Panc1 (cell line): ENCODE measurements at places on chromosomes 6 and 20. TPM values are rescaled to one million over a fixed set of nuclear protein-coding genes. Genes with fewer than 3 reads are reported as not detected.

DNA sequence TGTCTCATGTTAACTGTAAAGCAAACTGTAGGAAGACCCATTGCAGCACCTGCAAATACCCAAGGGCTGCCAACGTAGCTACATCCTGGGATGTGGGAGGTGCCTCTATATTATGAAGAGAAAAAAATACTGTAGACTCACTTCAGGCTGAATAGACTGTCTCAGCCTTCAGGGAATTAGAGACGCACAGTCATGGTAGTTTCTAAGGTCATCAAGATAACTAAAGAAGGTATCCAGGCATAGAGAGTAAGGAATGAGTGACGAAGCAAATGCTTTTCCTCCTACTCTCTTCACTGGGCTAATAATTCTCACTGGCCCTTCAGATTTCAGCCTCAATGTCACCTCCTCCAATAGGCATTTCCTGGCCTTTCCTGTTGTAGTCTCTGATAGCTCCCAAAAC is 121.6 kb upstream of the ECI2 start:
- no peaks in the 10 kb centered on the region for H3K4me1 ChIP-seq
- H3K36me3 ChIP-seq, result no peaks in the 10 kb centered on the region
- DNase-seq, result no peak
- H3K27ac ChIP-seq, result no peak overlapping the region

GRCh38 chr6:73722318-73723060 is 26.5 kb downstream of the CD109 start:
- no peak overlapping the region for H3K4me3 ChIP-seq
- H3K4me1 ChIP-seq, result no peaks in the 10 kb centered on the region
- H3K27me3 ChIP-seq, result no peaks in the 10 kb centered on the region
- H3K36me3 ChIP-seq, result peaks cover 3% of the 10 kb centered on the region; the same call in 1 of the 2 replicates
- no peak for DNase-seq

- no peaks in the 10 kb centered on the region for H3K36me3 ChIP-seq
- H3K4me1 ChIP-seq, result peaks cover 36% of the 10 kb centered on the region
- no peak for DNase-seq
- peak overlapping the region; percentile 85 for H3K27ac ChIP-seq
- no peaks in the 10 kb centered on the region for H3K27me3 ChIP-seq
Observed at GRCh38 chr6:30768634-30769087, 24.3 kb upstream of the IER3 start.

- no peaks in the 10 kb centered on the region for H3K4me1 ChIP-seq
- H3K27ac ChIP-seq, result no peak overlapping the region
- no peaks in the 10 kb centered on the region for H3K36me3 ChIP-seq
- DNase-seq, result no peak
- H3K4me3 ChIP-seq, result no peak overlapping the region
Observed at GRCh38 chr6:144027932-144028587, 20.0 kb upstream of the PLAGL1 start.

DNA sequence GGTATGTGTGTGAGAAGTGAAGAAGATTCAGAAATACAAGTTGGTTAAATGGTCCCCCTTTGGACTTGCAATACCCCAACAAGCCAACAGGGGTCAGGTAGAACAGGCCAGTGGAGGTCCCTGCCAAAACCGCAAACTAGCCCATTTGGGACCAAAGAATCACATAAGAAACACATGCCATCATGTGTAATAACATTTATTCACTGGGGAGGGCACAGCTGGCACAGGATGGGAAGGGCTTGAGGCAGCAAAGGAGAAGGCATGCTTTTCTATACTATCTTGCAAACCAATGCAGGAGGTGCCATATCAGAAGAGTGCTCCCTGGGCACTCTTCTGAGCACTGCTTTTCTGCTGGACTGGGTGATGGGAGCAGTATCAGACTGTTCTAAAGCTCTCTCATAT is 116.1 kb upstream of the TRAF3IP2 start:
- no peaks in the 10 kb centered on the region for H3K4me1 ChIP-seq
- H3K27me3 ChIP-seq, result peaks cover 25% of the 10 kb centered on the region
- no peak overlapping the region for H3K4me3 ChIP-seq
- no peaks in the 10 kb centered on the region for H3K36me3 ChIP-seq
- DNase-seq, result no peak

- no peaks in the 10 kb centered on the region; the same call in 1 of the 2 replicates for H3K4me1 ChIP-seq
- H3K36me3 ChIP-seq, result no peaks in the 10 kb centered on the region
- peak; percentile 5 for DNase-seq
- no peak overlapping the region for H3K4me3 ChIP-seq
- H3K27me3 ChIP-seq, result no peaks in the 10 kb centered on the region
- H3K27ac ChIP-seq, result no peak overlapping the region
Observed at GRCh38 chr6:85756982-85757381, 114.3 kb upstream of the SYNCRIP start.

DNA sequence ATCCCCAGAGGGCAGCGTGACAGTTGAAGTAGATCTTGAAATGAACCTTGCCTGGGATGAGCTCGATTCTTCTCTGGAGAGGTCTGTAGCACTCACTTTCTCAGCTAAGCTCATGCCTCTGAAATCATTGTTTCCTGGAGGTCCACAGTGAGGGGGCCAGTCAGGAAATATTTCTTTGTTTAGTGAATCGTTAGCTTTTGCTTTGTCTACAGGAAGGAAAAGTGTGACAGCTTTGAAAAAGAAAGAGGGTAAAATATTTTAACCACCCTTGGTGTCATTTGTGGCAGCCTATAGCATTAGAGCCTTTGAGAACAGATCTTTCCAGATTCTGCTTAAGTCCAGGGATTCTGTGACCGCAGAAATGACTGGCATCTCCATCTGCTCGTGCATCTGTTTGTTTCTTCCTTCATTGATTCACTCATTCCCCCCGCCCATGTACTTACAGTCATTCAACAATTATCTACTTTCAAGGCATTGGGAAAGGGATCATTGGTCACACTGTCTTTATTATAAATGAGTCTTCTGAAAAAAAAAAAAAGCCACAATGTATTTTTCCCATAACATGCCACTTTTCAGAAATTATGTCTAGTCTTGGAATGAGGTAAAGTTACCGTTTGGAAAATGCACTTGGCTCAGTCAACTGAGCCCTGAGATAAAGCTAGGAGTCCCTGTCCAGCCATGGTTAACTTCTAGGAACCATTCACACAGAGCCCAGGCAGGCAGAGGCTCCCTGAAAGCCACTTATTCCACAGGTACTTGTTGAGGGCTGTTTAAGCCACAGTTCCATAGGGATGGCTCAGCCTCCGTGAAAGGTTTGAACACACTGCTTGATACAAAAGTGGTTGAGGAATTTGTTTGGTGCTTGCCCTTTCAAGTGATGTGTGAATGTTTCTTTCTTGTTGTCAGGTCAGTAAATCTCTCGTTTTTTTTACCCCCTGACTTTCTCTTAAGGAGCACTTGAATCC is 86.0 kb downstream of the TIAM2 start:
- peak overlapping the region; percentile 17; the same call in 1 of the 2 replicates for H3K27ac ChIP-seq
- no peak for DNase-seq
- peaks cover 21% of the 10 kb centered on the region; the same call in 1 of the 2 replicates for H3K4me1 ChIP-seq
- no peaks in the 10 kb centered on the region for H3K36me3 ChIP-seq

DNA sequence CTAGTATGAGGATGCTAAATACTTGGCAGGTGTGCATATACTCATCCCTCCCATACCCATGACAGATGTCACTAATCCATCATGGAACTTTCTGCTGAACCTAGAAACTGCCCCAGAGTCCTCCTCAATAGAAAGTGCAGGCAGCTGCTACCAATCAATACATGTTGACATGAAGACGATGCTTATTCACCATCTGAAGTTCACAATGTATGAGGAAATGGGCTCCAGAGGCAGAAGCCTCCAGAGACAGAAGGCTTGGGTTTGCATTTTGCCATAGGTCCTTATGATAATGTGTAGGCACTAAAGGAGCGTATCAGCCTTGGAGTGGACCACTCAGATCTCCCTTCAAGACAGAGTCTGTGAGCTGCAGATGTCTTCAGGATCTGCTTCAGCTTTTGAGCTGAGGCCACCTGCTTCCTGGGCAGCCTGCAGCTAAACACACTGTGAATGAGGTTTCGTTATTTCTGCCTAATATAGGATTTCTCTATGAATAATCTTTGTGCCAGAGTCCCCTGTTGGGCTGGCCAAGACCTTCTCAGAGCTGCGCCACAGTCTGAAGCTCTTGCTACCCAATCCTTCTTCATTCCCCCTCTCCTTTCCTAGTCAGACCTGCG is 7.5 kb upstream of the KIAA1755 start:
- no peak overlapping the region for H3K27ac ChIP-seq
- DNase-seq, result no peak
- H3K4me1 ChIP-seq, result peaks cover 8% of the 10 kb centered on the region
- H3K36me3 ChIP-seq, result no peaks in the 10 kb centered on the region

DNA sequence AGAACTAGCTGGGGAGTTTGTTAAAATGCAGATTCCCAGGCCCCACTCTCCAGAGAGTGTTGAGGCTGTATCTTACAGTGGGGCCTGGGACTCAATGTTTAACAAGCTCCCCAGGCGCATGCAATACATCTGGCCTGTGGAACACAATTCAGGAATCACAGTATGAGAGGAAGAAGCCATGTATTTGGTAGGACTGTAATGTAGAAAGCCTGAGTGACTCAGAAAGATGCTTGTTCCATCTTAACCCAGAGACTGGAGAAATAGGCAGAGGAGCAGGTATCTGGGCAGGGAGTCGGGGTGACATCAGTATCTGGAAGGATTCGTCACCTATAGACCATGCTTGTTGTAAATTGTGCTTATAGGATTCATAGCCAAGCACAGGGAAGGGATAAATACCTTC is 90.5 kb downstream of the UNC5CL start:
- H3K27ac ChIP-seq, result peak overlapping the region; percentile 97

GRCh38 chr6:121584586-121585369 is 149.3 kb downstream of the GJA1 start:
- no peak overlapping the region for H3K27ac ChIP-seq
- no peaks in the 10 kb centered on the region for H3K4me1 ChIP-seq
- no peak overlapping the region for H3K4me3 ChIP-seq
- DNase-seq, result no peak
- no peaks in the 10 kb centered on the region for H3K36me3 ChIP-seq

- no peak for DNase-seq
- no peak overlapping the region for H3K27ac ChIP-seq
- H3K36me3 ChIP-seq, result peaks cover 4% of the 10 kb centered on the region; the same call in 1 of the 2 replicates
Observed at GRCh38 chr6:160102956-160103824, 18.4 kb upstream of the SLC22A1 start.

- no peak for DNase-seq
- H3K4me1 ChIP-seq, result no peaks in the 10 kb centered on the region
- H3K27me3 ChIP-seq, result no peaks in the 10 kb centered on the region
- H3K36me3 ChIP-seq, result no peaks in the 10 kb centered on the region
- no peak overlapping the region for H3K27ac ChIP-seq
- no peak overlapping the region for H3K4me3 ChIP-seq
Observed at GRCh38 chr6:74588094-74588832, 617.6 kb downstream of the COL12A1 start.

GRCh38 chr20:19453410-19453809 is 241.0 kb downstream of the SLC24A3 start:
- H3K4me3 ChIP-seq, result no peak overlapping the region
- H3K27ac ChIP-seq, result no peak overlapping the region
- no peaks in the 10 kb centered on the region for H3K4me1 ChIP-seq
- DNase-seq, result no peak
- peaks cover 4% of the 10 kb centered on the region for H3K27me3 ChIP-seq
- no peaks in the 10 kb centered on the region for H3K36me3 ChIP-seq

- H3K4me3 ChIP-seq, result no peak overlapping the region
- DNase-seq, result no peak
- no peaks in the 10 kb centered on the region for H3K4me1 ChIP-seq
- no peaks in the 10 kb centered on the region; the same call in 1 of the 2 replicates for H3K36me3 ChIP-seq
- H3K27ac ChIP-seq, result no peak overlapping the region
Observed at GRCh38 chr20:41168281-41169161, 31.2 kb downstream of the PLCG1 start.

DNA sequence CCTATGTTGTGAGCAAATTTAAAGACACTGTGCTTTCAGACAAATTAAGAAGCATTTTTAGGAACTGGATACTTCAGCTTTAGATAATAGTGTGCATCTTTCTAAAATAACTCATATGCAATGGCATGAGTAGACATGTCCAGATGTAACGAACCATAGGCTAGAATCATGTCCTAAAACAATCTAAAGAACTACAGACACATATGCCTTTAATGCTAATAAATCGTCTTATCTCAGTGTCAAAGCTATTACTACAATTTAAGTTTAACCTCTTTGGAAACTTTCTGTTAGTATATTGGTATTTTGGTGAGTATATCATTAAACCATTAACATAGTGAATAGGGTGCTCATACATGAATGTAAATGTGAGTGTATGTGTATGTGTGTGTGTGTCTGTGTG is 908.5 kb upstream of the FLRT3 start:
- no peak overlapping the region for H3K4me3 ChIP-seq
- no peaks in the 10 kb centered on the region for H3K36me3 ChIP-seq
- H3K27ac ChIP-seq, result no peak overlapping the region

GRCh38 chr6:114712129-114712662 is 369.4 kb upstream of the HS3ST5 start:
- DNase-seq, result no peak
- H3K36me3 ChIP-seq, result no peaks in the 10 kb centered on the region
- no peaks in the 10 kb centered on the region for H3K4me1 ChIP-seq

GRCh38 chr20:3119044-3119443 is 34.5 kb upstream of the AVP start:
- no peaks in the 10 kb centered on the region for H3K36me3 ChIP-seq
- H3K27me3 ChIP-seq, result no peaks in the 10 kb centered on the region
- no peak for DNase-seq
- H3K4me1 ChIP-seq, result no peaks in the 10 kb centered on the region; the same call in 1 of the 2 replicates
- no peak overlapping the region for H3K4me3 ChIP-seq

DNA sequence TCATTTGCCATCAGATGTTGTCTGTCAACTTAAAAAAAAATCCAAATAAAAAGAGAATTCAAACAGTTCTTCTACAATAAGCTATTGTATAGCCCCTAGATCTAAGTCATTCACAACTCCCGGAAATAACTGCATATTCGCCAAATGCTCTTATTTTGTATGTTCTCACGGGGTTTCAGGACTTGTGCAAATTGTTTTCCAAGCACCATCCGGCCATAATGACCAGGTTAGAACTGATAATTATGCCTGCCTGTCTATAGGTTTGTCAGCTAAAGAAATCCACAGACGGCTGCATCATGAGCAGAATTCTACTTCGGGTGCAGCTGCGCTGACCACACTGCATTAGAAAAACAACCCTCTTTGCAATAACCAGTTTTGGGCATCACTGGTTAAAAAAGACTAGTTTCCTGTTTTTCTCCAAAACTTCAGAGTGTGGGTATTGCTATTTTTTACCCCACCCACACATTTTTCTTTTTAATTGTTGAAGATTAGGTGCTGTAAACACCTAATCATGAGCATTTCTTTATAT is 87.7 kb downstream of the HIVEP2 start:
- H3K27ac ChIP-seq, result no peak overlapping the region
- DNase-seq, result no peak
- H3K36me3 ChIP-seq, result no peaks in the 10 kb centered on the region
- no peak overlapping the region for H3K4me3 ChIP-seq

Gene ZNF831
- 0.03 TPM for total RNA-seq

Gene PCSK2
- not detected for total RNA-seq

Gene PRR18
- 0.23 TPM for total RNA-seq

Gene MEP1A
- total RNA-seq, result not detected

Gene CST5
- not detected for total RNA-seq

Gene SALL4
- total RNA-seq, result 1.6 TPM

Gene GPR6
- not detected for total RNA-seq

Gene NRN1
- 0.18 TPM for total RNA-seq

Gene HMGN4
- total RNA-seq, result 60.5 TPM

Gene PTPN1
- total RNA-seq, result 42.2 TPM

Gene RTN4IP1
- 9.4 TPM for total RNA-seq

Gene IMPG1
- not detected for total RNA-seq

Gene HRH3
- 0.10 TPM for total RNA-seq
